Left ventricle myocardium superior (tissue), 1 donor: ENCODE measurements at places on chromosomes 5 and 9. TPM values are rescaled to one million over a fixed set of nuclear protein-coding genes. Genes with fewer than 3 reads are reported as not detected.
A peak's percentile ranks its signal among the peaks of the same experiment; 100 is the strongest.

Gene PRDM9
- not detected for total RNA-seq

Gene CMBL
- total RNA-seq = 48.6 TPM

GRCh38 chr9:76114144-76114543, 223.7 kb downstream of the PCSK5 start:
- DNase-seq = no peak

- no peak for DNase-seq
These were observed 55.4 kb downstream of the EFNA5 start for GRCh38 chr5:107615299-107615817.

GRCh38 chr5:164020116-164020515, 514.7 kb downstream of the MAT2B start:
- no peak for DNase-seq

DNA sequence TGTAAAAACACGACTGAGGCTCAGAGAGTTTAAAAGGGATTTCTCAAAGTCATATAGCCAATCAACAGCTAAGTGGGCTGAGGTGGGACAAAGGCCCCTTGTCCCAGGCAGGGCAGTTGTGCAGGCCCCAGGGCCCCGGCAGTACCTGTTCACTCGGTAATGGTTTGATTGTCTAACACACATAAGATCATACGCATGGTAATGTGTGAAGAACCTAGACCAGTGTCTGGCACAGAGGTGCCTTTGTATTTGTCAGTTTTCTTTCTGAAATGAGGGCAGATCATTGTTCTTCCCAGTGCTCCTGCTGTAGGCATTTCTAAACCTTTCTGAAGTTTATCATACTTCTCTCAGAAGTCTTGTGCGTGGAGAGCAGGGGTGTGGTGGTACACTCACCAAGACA, 66.8 kb downstream of the IPPK start:
- no peak for DNase-seq

- no peak for DNase-seq
These were observed 408.4 kb upstream of the NMUR2 start for GRCh38 chr5:152813526-152813925.

- no peak for DNase-seq
These were observed 5.7 kb downstream of the FIBCD1 start for GRCh38 chr9:130933114-130934046.

DNA sequence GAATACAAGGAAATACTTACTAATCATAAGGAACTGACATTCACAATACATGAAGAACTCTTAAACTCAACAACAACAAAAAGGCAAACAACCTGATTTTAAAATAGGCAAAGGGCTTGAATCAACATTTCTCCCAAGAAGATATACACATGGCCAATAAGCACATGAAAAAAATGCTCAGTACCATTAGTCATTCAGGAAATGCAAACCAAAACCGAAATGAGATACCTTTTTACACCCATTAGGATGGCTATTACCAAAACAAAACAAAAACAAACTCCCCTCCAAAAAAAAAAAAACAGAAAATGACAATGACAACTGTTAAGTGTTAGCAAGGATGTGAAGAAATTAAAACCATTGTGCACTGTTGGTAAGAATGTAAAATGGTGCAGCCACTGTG, 104.1 kb upstream of the ZNF462 start:
- no peak for DNase-seq

DNA sequence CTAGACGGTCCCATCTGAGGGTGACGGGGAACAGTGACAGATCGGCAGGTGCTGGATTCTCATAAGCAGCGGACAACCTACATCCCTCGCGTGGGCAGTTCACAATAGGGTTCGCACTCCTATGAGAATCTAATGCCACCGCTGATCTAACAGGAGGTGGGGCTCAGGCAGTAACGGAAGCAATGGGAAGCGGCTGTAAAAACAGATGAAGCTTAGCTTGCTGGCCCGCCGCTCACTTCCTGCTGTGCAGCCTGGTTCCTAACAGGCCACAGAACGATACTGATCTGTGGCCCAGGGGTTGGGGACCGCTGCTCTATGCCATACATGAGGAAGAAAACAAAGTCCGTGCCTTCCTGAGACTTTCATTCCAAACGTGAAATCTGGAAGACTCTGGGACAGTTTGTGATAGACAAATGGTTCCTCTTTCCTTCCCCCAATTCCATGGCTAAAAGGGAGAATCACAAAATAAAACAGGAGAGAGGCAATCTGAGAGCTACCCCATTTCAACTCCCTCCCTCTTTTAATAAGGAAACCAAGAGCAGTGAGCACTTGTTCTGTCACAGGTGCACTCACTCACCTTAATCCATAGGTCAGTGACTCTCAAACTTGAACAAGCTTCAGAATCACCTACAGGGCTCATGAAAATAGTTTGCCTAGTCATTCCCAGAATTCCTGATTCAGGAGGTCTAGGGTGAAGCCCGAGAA, 12.1 kb downstream of the PDCL start:
- DNase-seq = peak; percentile 55

DNA sequence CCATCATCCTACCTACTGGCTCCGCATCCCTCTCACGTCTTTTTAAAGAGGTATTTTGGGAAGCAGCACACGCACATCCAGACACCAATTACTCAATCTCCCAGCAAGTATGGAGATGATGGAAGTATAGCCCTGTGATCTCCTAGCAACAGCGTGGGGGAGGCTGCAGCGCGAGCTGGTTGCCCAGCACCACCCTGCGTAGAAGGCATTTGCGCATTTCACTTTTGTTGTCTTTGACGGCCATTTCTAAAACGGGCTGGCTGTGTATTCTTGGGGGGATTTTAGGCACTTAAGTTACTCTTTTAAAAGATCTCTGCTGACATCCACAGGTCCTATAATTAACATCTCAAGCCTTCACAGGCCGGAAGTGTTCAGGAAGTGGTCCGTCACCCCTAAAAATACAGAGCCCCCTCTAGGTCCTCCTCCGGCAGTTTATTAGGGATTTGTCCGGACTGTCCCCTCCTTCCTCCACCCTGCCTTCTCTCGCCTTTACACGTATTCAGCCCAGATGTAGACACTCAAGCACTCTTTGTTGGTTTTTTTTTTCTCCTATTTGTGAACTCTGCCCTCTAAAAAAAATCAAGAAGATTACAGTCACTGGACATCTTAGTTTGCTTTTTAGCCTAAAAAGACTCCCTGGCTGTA, 371.4 kb downstream of the NTRK2 start:
- DNase-seq = no peak

DNA sequence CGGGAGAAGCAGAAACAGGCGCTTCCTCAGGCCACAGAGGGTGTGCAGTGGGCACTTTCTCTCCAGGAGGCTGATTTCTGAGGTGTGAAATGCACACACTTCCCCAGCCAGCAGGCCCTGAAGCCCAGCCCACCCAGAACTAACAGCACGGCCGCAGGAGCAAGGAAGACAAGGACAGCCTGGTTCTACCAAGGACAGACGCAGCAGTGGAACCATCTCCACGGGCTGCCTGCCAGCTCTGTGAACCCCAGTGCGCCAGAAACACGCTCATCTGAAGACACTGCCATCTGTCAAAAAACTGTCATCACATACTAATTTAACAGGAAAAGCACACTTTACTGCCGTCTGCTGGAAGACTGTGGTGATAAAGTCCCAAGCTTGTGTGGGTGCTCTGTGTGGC, 40.7 kb downstream of the MAPK9 start:
- no peak for DNase-seq

- DNase-seq = no peak
These were observed 62.1 kb downstream of the TMOD1 start for GRCh38 chr9:97563458-97564135.

- no peak for DNase-seq
These were observed 294.9 kb downstream of the MED10 start for GRCh38 chr5:6083311-6083978.

DNA sequence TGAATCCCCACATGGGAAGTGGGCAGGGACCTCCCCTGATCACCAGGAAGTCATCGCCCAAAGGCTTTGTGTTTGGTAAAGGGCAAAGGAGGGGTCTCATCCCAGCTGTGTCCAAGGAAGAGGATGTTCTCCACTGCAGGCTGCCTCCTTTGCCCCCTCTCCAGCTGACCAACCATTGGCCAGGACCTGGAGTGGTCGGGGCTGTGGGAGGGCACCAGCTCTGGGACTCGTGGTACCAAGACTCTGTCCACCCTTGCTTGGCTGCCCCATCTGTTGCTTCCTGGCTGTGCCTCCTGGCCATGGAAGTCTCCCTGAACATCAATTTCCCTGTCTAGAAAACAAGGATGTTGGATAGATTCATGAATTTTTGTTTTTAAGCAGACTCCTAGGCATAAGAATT, 34.1 kb downstream of the COL15A1 start:
- DNase-seq = no peak

GRCh38 chr5:75091597-75091996, 39.2 kb upstream of the GCNT4 start:
- DNase-seq = no peak

- no peak for DNase-seq
These were observed 608.9 kb downstream of the IRX1 start for GRCh38 chr5:4204276-4205141.
